ENCODE measurements at places on chromosomes 3 and 15.

DNA sequence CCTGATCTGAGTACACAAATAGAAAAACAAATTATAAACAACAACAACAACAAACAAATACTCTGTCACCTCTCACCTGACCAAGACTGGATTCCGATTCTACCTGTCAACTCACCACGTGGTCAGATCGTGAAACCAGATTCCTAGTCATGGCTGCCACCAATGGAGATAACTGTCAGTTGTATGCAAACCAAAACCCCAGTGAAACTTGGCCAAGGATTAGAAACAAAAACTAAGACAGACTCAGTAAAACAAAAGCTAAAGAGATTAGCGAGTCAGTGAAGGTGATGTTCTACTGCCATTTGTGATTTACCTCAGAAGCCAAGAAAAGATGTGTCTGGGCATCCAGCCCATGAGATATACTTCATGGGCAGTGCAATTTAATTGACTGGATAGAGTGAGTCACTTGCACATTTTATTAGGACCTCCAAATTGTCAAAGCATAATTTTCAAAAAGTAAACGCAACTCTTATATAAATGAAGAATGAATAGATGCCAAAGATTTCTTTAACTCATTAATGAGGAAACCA is 31.1 kb downstream of the PHLDB2 start:
- no peak for DNase-seq

GRCh38 chr3:43638594-43639447 is 17.0 kb upstream of the ANO10 start:
- DNase-seq = no peak

GRCh38 chr3:142077859-142078500 is 71.4 kb downstream of the TFDP2 start:
- DNase-seq = no peak

- DNase-seq = no peak
Observed at GRCh38 chr3:176820764-176821163, 376.5 kb downstream of the TBL1XR1 start.

DNA sequence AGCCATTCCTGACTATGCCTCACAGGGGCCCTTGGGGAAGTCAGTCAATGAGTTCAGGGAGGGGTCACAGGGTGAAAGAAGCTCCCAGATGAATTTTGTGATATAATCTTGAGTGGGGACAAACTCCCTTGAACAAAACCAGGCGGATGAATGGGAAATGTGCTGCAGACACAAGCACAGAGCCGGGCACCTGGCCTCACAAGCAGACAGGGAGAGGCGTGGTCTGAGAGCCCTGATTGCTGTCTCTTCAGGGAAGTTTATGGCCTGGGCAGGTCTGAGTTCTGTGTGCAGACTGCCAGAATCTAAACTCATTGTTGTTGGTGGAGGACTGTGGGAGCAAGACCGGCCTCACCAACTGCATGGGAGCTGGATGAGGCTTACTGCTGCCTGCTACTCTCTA is 591.8 kb downstream of the EPHA3 start:
- DNase-seq = no peak

- DNase-seq = no peak
Observed at GRCh38 chr15:39161096-39161495, 419.8 kb upstream of the THBS1 start.

GRCh38 chr15:96054621-96055020 is 275.9 kb upstream of the NR2F2 start:
- no peak for DNase-seq

DNA sequence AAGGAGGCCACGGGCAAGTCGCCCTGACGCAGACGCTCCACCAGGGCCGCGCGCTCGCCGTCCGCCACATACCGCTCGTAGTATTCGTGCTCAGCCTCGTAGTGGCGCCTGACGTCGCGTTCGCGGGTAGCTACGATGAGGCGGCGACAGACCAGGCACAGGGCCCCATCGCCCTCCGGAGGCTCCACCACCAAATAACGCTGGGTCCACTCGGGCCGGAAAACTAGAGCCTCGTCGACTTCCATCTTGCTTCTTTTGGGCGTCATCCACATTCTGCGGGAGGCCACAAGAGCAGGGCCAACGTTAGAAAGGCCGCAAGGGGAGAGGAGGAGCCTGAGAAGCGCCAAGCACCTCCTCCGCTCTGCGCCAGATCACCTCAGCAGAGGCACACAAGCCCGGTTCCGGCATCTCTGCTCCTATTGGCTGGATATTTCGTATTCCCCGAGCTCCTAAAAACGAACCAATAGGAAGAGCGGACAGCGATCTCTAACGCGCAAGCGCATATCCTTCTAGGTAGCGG is at the start of gene EPM2AIP1:
Gene EPM2AIP1, minus strand, starts transcription at position 326 of the 520 bp plus-strand sequence. Its CDS starts 54 bp downstream, at position 272.
- DNase-seq = peak; percentile 100

- no peak for DNase-seq
Observed at GRCh38 chr3:13665582-13666226, 116.8 kb downstream of the FBLN2 start.

GRCh38 chr3:112755845-112756613 is 90.6 kb downstream of the CD200R1L start:
- peak; percentile 81 for DNase-seq

DNA sequence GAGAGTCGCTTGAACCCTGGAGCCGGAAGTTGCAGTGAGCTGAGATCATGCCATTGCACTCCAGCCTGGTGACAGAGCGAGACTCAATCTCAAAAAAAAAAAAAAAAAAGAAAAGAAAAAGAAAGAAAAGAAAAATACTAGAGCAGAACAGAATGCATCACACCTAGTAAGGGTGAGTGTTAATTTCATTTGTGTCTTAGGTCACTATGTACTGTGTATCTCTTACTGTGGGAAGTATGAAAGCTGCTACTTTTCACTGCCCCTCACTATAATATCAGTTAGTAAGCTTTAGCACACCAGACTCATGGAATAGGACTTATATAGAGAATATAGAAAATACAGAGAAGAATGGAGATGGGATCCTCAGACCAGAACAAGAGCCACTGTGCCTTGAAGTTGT is 45.9 kb upstream of the RASA2 start:
- DNase-seq = no peak

DNA sequence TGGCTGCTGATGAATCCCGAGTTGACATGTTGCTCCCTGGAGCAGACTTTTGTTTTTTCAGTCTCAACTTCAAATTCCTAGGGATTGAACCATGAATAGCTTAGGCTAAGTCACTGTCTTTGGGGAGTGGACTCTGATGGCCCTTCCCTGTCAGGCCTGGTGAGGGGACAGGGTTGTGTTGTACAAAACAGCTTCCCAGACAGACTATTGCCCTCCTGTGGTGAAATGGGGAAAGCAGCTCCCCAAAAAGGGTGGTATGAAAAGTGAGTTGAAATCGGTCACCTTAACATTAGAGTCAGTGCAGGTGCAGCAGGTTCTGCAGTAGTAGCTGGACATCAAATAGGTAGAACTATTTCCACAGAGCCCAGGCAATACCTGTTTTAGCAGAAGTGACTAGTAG is 775.6 kb downstream of the ROBO2 start:
- no peak for DNase-seq

DNA sequence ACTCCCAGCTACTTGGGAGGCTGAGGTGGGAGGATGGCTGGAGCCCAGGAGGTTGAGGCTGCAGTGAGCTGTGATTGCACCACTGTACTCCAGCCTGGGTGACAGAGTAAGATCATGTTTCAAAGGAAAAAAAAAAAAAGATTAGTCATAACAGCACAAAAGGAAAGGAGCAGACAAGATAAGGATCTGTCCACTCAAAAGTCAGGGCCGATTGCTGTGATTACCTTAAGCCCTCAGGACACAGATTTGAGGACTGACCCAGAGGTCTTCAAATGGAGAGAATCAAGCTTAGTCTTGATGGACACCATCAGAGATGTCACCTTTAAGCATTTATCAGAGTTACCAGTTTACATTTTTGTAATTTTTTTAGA is 23.9 kb upstream of the HEG1 start:
- DNase-seq = no peak

DNA sequence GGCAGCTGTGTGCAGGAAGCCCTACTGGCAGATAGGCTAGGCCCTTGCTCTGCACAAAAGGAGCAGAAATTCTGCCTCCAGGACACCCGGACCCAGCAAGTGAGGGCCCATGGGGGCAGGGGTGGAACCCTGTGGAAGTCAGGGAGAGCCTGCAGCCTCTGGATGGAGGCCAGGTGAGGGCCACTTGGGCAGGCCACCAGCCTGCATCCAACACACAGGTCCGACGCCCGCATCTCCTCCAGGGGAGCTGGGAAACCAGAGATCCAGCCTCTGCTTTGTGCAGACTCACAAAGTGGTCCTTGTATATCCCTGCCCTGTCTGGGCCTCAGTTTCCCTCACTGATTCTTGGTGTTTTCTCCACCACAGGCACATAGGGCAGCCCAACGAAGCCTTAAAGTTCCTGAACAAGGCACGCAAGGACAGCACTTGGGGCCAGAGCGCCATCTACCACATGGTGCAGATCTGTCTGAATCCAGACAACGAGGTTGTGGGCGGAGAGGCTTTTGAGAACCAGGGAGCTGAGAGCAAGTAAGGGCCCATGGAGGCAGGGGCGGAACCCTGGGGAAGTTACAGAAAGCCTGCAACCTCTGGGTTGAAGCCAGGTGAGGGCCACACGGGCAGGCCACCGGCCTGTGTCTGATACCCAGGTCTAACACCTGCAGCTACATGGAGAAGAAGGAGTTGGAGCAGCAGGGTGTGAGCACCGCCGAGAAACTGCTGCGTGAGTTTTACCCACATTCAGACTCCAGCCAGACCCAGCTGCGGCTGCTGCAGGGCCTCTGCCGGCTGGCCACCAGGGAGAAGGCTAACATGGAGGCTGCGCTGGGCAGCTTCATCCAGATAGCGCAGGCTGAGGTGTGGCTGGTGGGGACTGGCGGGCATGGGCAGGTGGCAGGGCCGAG is 16.6 kb downstream of the CSRNP1 start:
- DNase-seq = no peak

DNA sequence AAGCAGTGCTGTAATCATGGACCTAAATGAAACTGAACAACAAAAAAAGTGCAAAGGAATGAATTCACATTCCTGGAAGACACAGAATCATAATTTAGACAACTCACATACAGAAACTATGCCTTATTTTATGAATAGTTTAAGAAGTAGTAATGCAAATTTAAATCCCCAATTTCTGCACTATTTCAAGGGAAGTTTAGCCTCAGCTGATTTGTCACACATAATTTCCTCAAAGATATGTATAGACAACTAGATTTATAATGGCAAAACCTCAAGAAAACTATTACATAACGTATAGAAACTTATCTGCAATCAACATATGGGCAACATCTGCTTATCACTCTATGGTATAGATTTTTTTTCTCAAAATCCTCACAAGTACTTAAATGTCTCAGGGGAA is 7.8 kb upstream of the PTX3 start:
- DNase-seq = peak; percentile 66

DNA sequence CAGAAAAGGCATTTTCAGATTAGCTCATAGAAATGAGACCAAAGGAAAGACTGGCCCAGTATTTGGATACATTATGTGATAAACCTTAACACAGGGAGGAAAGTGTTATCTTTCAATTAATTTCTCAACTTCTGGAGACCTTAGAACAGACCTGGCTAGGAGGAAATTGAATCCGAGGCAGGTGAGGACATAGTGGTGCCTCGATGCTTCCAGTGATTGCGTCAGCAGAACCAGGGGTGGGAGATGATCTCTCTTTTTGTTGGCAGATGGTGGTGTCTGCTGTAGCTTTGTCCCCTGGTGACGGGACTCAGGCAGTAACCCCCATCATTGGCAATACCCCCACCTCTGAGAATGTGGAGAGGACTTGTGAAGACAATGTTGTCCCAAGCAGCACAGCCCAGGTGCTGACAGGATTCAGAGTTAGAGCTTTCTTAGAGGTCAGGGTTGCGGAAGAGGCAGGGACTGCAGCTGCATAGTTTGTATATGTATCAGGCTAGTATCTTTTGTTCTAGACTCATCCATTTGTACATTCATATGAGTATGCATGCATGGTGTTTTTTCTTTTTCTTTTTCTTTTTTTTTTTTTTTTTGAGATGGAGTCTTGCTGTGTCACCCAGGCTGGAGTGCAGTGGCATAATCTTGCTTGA is 27.9 kb upstream of the MUC20 start:
- DNase-seq = no peak

GRCh38 chr3:114884213-114884923 is 262.7 kb downstream of the ZBTB20 start:
- no peak for DNase-seq

GRCh38 chr3:100927775-100928174 is 65.4 kb downstream of the ABI3BP start:
- no peak for DNase-seq

DNA sequence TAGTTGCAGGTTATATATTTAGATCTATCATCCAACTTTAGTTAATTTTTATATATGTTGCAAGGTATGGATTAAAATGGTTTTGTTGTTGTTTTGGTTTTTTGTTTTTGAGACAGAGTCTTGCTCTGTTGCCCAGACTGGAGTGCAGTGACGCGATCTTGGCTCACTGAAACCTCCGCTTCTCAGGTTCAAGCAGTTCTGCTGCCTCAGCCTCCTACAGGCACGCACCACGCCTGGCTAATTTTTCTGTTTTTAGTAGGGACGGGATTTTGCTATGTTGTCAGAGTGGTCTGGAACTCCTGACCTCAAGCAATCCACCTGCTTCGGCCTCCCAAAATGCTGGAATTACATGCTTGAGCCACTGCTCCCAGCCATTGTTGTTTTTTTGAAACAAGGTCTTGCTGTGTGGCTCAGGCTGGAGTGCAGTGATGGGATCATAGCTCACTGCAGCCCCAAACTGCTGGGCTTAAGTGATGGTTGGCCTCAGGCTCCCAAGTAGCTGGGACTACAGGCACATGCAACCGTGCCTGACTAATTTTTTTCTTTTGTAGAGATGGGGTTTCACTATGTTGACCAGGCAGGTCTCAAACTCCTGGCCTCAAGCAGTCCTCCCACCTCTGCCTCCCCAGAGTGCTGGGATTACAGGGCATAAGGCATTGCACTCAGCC is 92.0 kb downstream of the ZNF609 start:
- DNase-seq = no peak

DNA sequence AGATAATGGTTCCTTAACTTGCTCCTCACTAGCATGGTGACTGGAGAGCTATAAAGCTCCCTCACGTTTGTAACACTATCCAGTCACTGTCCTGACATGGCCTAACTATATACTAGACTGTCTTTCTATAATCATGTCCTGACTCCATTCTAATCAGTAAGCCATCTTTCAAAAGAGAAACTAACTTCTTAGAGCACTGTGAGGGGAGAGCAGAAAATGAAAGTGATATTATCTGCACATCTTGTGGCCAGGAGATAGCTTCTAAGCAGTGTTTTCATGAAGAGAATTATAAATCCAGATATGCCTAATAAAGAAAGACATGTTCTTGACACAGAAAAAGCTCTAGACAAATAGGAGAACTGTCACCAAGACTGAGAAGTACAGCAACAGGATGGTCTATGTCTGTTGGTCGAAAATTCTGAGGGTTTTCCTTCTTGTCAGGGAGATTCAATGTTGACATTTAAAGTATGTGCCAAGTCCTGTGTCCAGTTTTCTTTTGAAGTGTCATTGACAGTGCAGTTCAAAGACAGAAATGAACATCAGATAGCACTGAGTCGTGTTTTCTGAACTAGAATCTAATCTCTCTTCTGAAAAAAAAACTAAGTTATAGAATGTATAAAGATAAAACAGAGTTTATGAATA is 230.6 kb upstream of the PEX5L start:
- DNase-seq = no peak

- peak; percentile 62 for DNase-seq
Observed at GRCh38 chr3:4950351-4950784, 28.9 kb upstream of the BHLHE40 start.

- no peak for DNase-seq
Observed at GRCh38 chr3:128266453-128266852, 113.2 kb downstream of the EEFSEC start.
